ENCODE measurements at places on chromosomes 3 and 15.

- no peak for DNase-seq
Observed at GRCh38 chr3:13325892-13326443, 94.2 kb downstream of the NUP210 start.

GRCh38 chr3:73453666-73454065, 171.1 kb downstream of the PDZRN3 start:
- no peak for DNase-seq

- DNase-seq: no peak
Observed at GRCh38 chr3:51123531-51123930, 261.6 kb upstream of the MANF start.

- no peak for DNase-seq
Observed at GRCh38 chr15:101255615-101256241, 3.9 kb upstream of the CHSY1 start.

- DNase-seq: no peak
Observed at GRCh38 chr15:23912191-23912590, 225.1 kb upstream of the NDN start.

- no peak for DNase-seq
Observed at GRCh38 chr3:111521891-111522290, 20.1 kb upstream of the CD96 start.

GRCh38 chr15:57395292-57395691, 19.0 kb downstream of the CGNL1 start:
- DNase-seq: no peak

- no peak for DNase-seq
Observed at GRCh38 chr3:179272385-179272784, 21.5 kb upstream of the KCNMB3 start.

- no peak for DNase-seq
Observed at GRCh38 chr3:71095511-71096291, 487.8 kb downstream of the FOXP1 start.

GRCh38 chr3:45826908-45827307, 15.0 kb downstream of the LZTFL1 start:
- no peak for DNase-seq

- DNase-seq: no peak
Observed at GRCh38 chr3:153285194-153285641, 123.2 kb downstream of the RAP2B start.

DNA sequence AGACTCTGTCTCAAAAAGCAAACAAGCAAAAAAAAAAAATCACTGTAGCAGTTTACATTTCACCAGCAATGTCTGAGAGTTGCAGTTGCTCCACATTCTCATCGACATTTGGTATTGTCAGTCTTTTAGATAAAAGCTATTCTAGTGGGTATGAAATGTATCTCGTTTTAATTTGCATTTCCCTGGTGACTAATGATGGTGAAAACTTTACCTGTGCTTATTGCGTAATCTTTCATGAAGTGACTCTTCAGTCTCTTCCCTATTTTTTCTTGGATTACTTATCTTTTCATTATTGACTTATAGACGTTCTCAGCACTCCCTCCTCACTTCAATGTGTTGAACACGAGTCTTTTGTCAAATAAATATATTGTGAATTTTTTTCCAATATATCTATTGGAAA, 37.2 kb upstream of the CLSTN2 start:
- no peak for DNase-seq

GRCh38 chr3:127003175-127003555, 20.2 kb downstream of the PLXNA1 start:
- no peak for DNase-seq

- no peak for DNase-seq
Observed at GRCh38 chr15:89307046-89307587, 27.5 kb downstream of the POLG start.

GRCh38 chr15:78977591-78978347, 32.9 kb upstream of the CTSH start:
- no peak for DNase-seq

GRCh38 chr15:45276831-45277230, 24.8 kb downstream of the SLC28A2 start:
- DNase-seq: no peak

- DNase-seq: no peak
Observed at GRCh38 chr3:55272031-55272645, 215.0 kb downstream of the WNT5A start.
